ENCODE measurements at places on chromosomes 13 and 19. TPM values are rescaled to one million over a fixed set of nuclear protein-coding genes. Genes with fewer than 3 reads are reported as not detected.

Gene NEK5
- polyA plus RNA-seq, result not detected

Gene TMEM255B
- polyA plus RNA-seq, result 0.10 TPM

Gene CD70
- 13.5 TPM for polyA plus RNA-seq

Gene TEX101
- polyA plus RNA-seq, result not detected

Gene KIR3DL2
- 0.25 TPM for polyA plus RNA-seq

Gene NUDT15
- 8.9 TPM for polyA plus RNA-seq

Gene ZNF575
- 1.5 TPM for polyA plus RNA-seq

Measured in CD4-positive, CD25-positive, alpha-beta regulatory T cell (primary cell).